ENCODE measurements at places on chromosomes 11 and 22. TPM values are rescaled to one million over a fixed set of nuclear protein-coding genes. Genes with fewer than 3 reads are reported as not detected.

Gene NPAS4
- not detected for total RNA-seq

Gene MOGAT2
- total RNA-seq = 0.13 TPM

Gene ART1
- 2.3 TPM for total RNA-seq

Gene UPK2
- total RNA-seq = not detected

Gene HEPHL1
- not detected for total RNA-seq

Gene DENND6B
- total RNA-seq = 1.1 TPM

DNA sequence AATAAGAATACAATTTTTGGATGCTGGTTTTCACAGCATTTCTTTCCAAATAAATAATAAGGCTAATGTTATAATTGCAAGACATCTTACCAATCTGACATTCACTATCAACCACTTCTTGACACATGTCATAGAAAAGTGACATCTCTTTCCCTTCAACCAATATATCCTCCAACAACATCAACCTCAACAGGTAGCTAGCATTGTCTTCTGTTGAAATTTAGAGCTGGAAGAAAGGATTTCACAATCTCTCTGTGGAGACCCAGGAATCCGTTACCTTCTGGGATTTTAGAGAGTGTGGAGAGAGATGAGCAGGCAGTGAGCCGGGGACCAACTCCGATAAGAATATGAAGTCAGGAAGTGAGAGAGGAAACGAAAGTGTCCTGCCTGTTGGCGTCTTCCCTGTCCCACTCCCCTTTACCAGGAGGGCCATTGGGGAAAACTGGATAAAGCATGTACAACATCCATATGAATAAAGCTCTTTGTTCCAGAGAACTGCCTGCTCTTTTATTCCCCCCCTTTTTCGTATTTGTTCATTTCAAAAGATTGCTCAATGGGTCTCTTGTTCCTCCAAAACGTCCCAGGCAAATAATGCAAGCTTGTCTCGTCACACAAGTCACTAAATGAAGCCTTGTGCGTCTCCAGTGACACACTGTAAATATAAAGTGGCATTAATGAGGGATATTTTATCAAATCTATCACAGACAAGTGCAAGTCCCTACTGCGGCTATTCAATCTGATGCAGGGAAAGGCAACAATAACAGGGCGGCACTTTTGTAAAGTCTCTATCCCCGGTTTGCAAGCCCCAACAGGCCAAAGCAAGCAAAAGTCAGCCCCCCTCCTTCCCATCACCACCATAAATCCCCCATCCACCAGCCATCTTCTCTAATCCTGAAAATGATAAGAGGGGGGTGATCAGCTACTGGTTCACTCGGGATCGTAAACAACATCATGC lies 3.4 kb downstream of the CADM1 start:
- DNase-seq = no peak

DNA sequence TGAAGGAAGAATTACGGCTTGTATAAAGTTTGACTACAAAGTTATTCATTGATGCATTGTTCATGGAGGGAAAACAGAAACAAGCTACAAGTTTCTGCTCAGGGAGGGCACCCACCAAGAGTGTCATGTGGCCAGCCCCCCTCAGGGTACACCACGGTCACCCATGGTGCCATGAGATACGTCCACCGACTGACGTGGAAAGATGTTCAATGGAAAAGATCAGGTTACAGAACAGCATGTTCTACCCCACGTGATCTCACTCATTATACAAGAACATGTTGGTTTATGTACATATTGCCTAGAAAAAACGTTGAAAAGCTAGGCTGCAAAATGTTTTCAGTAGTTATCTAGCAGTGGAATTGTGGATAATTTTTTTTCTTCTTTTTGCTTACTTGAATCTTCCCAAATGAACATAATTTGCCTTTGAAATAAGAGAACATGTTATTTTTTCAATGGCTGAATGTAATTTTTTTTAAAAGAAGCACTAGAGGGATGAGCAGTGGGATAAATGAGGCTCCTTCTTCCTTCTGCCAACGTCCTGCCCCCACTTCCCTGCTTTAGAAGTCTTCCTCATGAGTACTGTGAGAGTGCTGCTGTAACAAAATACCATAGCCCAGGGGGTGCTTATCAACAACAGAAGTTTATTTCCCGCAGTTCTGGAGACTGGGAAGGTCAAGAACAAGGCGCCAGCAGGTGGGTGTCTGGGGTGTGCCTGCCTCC lies 22.5 kb downstream of the RCN1 start:
- DNase-seq = no peak

DNA sequence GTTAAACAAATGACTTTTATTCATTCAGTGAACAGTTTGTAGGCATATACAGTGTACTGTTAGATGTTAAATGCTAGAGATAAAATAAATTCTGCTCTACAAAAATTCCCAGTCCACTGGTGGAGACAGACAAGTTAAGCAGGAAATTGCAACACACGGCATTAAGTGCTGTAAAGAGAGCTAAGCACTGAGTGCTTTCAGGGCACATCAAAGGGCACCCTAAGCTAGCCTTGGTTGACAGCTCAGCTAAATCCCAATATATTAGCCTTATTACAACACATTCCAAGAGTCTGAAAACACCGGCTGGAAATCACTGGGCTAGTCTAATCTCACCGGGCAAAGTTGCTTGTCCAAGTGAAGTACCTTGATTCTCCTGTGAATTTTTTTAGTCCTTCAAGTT lies 55.1 kb downstream of the NOX4 start:
- no peak for DNase-seq

DNA sequence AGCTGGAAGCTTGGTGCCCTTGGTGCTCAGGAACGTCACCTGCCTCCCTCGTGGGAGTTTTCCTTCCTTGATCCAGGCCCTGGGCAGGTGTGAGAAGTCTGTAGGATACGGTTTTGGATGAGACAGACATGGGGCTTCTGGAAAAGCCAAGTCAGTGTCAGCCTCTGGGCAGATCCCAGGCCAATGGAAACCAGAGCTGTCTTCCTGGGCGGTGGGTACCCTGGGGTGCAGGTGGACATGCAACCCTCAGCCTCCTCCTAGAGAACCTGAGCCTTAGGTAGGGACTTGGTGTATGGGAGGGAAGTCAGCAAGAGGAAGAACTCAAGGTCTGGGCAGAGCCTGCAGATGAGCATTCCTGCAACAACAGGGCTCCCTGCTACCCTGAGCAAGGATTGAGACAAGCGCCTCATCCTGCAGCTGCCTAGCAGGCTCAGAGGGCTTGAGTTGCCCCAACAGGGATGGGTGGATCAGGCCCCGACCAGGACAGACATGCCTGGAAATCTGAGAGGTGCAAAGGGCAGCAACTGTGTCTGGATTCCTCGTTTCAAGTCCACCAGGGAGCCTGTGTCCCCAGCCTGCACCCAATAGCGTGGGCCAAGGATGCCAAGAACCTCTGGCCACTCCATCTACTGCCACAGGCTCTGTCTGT lies 37.6 kb upstream of the SYT13 start:
- DNase-seq = no peak

GRCh38 chr11:45501392-45502225 lies 163.8 kb downstream of the CHST1 start:
- no peak for DNase-seq

DNA sequence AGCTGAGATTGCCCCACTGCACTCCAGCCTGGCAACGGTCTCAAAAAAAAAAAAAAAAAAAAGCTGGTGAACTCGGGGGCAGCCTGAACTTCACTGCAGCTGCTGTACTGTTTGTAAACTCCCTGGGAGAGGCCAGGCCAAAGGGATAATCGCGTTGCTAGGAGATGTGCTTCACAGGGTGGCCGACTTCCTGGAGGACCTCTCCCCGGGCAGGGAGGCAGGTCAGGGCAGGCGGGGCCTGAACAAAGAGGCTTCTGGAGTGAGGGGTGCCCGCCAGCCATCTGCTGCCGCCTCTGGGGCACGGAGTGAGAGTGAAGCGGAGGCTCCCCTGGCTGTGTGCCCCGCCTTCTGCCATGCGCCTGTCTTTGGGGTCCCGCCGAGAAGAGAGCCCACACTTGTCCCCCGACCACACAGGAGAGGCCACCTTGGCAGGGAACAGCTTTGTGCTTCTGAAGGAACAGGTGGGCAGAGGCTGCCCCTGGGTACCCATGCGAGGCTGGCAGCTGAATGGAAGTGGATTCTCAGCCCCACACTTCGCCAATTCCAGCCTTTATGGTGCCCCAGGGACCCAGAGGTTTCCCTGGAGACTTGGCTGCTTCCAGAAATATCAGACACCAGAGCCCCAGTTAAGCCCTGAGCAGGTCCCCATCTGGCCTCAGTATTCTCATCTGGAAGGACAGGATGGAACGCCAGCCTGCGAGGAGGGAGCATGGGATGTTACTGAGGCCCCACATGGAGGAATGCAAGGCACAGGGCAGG lies 29.6 kb downstream of the TMEM184B start:
- DNase-seq = no peak

DNA sequence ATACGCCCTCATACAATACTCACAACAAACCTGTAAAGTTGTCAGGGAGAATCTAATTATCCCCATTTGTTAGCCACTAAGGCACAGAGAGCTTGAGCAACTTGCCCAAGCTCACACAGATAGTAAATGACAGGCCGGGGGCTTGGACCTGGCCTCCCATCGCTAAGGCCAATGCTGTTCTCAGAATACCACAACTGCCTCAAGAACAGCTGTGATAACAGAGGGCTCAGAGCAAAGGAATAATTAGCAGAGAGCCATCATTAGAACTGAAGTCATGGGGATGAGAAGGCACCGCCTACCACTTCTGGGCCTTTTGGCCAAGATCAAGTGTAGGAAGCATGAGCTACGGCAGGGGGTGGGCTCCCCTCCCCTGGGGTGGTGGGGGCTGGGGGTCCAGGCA lies 98.6 kb downstream of the FEZ1 start:
- no peak for DNase-seq

DNA sequence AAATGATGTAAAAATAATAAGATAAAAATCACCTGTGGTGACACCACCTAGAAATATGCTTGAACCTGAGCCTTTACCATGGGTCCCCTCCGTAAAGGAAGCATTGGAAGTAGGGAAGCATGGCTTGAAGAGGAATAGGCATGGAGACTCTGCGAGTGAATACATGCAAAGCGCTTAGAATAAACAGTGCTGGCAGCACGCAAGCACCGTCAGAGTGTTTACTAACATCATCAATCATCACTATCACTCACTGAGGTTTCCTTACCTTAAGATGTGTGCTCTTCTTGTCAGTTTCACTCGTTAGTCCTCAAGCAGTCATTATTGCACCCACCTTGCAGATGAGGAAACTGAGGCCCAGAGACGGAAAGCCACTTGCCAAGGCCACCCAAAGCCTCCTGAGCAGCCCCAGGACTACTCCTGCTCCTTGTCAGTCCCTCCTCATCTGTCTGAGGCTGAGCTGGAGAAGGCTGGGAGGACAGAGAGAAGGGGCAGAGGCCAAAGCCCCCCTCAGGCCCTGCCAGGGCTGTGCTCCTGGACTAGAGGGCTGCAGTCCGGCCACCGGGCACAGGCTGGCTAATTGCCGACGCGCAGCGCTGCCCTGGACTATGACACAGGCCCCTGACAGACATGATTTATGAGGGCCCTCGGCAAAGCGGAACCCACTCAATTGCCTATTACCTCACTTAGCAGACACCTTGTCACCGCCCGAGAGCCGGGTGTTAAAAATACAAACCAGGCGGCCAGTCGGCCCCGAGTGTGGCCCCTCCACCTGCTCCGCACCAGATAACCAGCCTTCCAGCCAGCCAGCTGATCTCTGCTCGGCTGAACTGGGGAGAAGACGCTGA lies 168.9 kb downstream of the MN1 start:
- DNase-seq = peak; percentile 82

DNA sequence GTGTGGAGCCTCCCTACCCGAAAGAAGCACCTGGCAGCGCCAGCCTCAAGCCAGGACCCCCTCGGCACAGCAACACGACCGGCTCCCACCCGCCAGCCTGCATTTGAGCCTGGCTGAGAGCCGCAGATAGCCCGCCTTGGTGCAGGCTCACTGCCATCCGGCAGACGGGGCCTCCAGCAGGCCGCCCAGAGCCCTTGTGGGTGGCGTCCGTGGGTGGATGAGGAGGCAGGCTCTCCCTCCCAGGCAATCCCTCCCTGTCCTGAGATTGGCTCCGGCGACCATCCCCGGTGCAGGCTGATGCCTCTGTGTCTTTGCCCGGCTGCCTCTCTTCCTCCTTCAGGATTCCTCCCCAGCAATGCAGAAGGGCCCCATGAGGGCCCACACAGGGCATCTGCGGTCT lies 1527.9 kb downstream of the BRD1 start:
- no peak for DNase-seq

DNA sequence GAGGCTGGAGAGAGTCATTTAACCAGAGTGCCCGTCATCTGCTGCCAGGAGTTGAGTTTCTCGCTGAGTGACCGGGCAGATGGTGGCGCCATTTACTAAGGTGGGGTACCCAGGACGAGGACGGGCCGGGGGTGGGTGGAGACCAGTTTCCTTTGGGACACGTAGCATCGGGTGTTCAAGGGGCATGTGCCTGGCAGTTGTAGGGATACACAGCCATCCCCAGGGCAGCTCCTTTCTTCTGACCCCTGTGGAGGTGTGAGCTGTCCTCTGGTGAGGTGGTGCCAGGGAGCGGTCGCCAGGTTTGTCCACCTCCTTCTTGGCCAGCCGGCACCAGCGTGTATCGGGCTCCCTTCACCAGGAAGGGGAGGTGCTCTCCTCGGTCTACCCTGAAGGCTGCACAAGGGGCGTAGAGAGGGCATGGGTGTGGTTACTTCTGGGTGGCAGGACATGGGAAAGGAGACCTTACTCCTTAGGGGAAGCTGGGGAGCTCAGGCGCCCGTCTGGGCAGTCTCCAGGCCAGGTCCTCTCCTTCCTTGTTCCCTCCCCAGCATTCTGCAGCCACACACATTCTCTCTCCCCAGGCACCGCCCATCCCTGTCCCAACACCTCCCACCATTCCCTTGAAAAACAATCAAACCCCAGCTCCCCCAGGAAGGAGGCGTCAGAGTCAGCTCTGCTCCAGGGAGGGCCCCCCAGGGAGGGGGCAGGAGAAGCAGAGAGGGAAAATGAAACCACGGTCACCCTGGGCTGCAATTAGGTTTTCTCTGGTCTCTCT lies 10.3 kb upstream of the MB start:
- peak; percentile 87 for DNase-seq

DNA sequence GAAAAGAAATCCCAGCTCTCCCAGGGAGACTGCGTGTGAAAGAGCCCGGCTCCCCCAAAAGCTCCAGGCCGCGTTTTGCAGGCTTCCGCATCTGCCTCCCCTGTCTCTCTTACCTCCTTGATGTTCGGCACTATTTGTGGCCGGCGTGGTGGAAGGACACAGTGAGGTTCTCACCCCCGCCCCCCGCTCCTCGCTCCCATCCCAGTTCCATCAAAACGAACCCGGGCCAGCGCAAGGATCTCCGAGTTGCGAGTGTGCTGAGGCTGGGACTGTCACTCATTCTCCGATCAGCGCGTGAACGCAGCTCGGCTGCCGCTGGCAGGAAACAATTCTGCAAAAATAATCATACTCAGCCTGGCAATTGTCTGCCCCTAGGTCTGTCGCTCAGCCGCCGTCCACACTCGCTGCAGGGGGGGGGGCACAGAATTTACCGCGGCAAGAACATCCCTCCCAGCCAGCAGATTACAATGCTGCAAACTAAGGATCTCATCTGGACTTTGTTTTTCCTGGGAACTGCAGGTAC lies at the start of gene NCAM1:
Gene NCAM1, plus strand, starts transcription at position 275 of the 523 bp plus-strand sequence.
- peak; percentile 90 for DNase-seq

DNA sequence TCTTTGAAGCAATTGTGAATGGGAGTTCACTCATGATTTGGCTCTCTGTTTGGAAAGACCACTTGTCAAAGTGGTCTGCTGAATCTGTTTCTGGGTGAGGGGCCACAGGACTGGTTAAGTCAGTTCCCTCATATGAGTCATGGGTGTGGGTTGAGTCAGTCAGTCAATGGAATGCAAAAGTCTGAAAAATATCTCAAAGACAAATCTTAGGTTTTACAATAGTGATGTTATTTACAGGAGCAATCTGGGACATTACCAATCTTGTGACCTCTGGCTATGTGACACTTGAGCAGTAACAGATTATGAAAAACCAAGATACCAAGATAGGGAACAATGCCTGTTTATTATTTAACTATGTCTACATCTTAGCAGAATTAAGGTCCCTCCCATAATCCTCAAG lies 311.6 kb downstream of the AASDHPPT start:
- DNase-seq = no peak

GRCh38 chr11:61535998-61536675 lies 27.6 kb downstream of the LRRC10B start:
- no peak for DNase-seq

Data from Right ventricle myocardium superior (tissue), 1 donor.